ENCODE measurements at places on chromosomes 16 and 17.
A peak's percentile ranks its signal among the peaks of the same experiment; 100 is the strongest.

GRCh38 chr16:67311607-67312488 lies 14.7 kb downstream of the KCTD19 start:
- DNase-seq, result no peak

GRCh38 chr16:71297341-71297634 lies 8.1 kb upstream of the CMTR2 start:
- no peak for DNase-seq

GRCh38 chr17:54153423-54153822 lies 330.7 kb downstream of the KIF2B start:
- no peak for DNase-seq

GRCh38 chr17:77437017-77437416 lies 296.2 kb downstream of the SEC14L1 start:
- DNase-seq, result no peak

DNA sequence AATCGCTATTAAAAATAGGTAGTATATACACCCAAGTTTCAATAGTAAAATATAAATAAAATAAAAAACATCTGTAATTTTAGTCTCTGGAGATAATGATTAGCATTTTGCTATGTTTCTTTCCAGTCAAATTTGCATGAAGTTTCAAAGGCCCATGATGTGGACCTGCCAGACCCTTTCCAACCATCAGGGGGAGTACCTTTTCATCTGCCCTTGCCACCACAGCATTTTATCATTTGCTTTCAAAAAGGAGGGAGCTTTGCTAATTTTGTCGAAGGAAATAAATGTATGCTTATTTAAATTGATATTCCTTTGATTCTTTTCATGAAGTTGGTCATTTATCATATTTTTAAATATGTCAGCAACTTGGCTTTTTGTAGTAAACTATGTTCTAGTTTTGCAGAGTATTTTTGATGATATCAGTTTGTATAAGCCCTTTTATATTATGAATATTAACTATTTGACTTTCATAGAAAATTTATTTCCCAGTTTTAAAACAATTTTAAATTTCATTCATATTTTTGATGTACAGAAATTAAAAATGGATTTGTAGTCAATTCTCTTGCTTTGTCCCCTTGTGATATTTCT lies 115.2 kb upstream of the NETO2 start:
- DNase-seq, result no peak

- DNase-seq, result no peak
Observed at GRCh38 chr17:80349751-80350150, 65.2 kb upstream of the ENDOV start.

DNA sequence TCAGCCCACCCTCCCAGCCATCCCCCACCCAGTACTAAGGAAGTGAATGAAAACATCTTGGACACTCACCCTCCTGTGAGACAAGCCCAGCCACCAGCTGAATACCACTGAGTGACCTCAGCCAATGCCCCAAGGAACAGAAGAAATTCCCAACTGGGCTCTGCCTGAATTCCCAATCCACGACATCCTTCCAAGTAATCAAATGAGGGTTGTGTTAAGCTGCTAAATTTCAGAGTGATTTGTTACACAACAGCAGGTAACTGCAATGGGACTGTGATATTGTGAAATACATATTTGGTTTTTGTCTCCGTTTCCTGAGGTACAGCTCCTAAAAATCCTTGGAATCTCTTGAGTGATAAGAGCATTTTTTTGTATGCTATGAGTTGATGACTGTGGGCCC lies 578.7 kb upstream of the CDH11 start:
- DNase-seq, result no peak

DNA sequence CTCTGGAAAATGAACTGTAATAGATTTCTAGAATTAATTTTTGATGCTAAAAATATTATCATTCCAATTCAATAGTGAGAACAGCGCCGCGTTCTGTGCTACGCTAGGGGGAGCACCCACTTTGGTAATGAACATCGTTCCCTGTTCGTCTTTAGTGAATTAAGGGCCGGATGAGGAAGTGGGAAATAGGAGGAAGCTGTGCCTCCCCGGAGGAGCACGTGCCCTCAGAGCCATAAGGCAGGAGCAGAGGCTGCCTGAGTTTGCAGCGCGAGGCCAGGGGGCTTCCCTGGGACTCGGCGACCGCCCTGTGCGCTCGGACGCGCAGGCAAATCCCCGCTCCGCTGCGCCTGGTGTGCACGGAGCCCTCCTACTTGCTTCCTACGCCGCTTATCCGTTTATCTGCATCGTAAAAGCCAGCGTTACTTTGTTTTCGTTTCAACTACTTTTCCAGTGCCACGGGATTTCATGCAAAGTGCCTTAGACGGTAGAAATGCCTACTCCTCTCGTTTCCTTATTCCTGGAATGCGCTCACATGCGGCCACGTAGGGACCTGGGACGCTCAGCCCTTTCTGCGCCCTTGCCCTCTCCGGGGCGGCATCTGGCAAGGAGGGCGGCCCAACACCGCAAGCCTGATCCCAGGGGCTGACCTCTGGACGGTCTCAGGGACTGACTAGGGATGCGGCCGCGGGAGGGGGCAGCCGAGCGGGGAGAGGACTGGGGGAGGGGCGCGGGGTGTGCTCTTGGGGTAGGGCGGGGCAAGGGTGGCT lies 76.4 kb downstream of the KCNJ12 start:
- peak; percentile 82 for DNase-seq

DNA sequence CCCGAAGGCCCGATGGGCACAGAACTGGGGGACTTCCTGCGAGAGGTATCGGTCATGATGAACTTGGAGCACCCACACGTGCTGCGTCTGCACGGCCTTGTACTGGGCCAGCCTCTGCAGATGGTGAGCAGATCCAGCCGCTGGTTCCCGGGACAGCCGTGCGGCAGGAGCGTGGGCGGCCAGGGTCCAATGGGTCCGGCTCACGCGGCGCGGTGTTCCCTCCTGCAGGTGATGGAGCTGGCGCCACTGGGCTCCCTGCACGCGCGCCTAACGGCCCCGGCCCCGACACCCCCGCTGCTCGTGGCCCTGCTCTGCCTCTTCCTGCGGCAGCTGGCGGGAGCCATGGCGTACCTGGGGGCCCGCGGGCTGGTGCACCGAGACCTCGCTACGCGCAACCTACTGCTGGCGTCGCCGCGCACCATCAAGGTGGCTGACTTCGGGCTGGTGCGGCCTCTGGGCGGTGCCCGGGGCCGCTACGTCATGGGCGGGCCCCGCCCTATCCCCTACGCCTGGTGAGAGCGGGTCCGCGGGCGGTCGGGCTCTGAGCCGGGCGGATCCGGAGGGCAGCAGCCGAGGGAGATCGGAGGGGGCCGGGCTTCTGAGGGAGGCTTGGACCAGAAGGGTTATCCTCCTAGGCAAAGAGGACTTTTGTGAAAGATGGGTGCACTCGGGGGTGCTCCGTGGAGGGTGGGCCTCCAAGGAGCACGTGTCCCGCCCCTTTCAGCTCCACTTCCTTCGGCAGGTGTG lies 3.0 kb downstream of the TNK1 start:
- DNase-seq, result peak; percentile 56

Data from putamen (tissue), 1 donor.